NCI-H2081 treated with DMSO at 0.1 percent for 48 hours (cell line): ENCODE measurements at places on chromosomes 2 and 18.

- DNase-seq = no peak
These were observed 304.0 kb downstream of the LPIN1 start for GRCh38 chr2:12050396-12050795.

DNA sequence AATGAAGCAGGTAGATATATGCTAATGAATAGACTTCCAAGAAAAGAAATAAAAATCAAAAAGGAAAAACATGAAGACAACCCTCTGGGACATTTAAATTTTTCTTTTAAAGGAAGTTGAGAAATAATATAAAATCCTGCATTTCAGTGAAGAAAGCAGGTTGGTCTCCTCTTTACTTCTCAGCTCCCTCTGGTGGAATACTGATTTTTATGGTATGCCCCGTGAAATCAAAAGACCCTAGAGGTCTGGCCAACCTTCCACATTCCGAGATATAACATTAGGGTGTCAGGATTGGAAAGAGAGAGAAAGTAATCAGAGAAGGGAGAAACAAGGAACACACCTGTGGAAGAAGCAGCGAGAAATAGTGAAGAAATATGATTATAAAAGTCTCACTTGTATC, 72.7 kb downstream of the DNER start:
- no peak for DNase-seq

GRCh38 chr2:61023670-61024069, 5.6 kb upstream of the PUS10 start:
- DNase-seq = no peak

DNA sequence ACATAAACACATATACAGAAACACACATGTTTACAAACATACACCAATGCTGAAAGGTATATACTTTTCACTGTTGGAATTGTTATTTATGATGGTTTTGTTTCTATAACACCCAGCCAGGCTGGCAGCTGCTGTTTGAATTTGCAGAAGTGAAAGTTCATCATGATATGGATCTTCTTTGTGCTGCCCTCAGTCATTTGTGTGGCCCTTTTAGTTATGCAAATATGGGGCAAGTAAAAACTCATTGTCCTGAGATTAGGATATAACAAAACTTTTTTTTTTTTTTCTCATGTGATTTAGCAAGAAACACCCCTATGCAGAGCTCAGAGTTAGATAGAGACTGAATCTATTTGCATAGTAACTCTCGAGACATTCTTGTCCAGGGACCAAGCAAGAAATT, 714.1 kb downstream of the KCNJ3 start:
- no peak for DNase-seq

- no peak for DNase-seq
These were observed 9.8 kb downstream of the ARHGAP25 start for GRCh38 chr2:68744366-68744912.

GRCh38 chr2:196944570-196944969, 18.1 kb upstream of the PGAP1 start:
- no peak for DNase-seq
